ENCODE measurements at places on chromosomes 3 and 15. TPM values are rescaled to one million over a fixed set of nuclear protein-coding genes. Genes with fewer than 3 reads are reported as not detected.

GRCh38 chr3:72959336-72959735 lies 37.3 kb upstream of the PPP4R2 start:
- DNase-seq, result no peak

GRCh38 chr3:123632161-123632655 lies 47.4 kb upstream of the HACD2 start:
- no peak for DNase-seq

- DNase-seq, result no peak
Measured at GRCh38 chr3:177530908-177531307, 333.6 kb upstream of the TBL1XR1 start.

DNA sequence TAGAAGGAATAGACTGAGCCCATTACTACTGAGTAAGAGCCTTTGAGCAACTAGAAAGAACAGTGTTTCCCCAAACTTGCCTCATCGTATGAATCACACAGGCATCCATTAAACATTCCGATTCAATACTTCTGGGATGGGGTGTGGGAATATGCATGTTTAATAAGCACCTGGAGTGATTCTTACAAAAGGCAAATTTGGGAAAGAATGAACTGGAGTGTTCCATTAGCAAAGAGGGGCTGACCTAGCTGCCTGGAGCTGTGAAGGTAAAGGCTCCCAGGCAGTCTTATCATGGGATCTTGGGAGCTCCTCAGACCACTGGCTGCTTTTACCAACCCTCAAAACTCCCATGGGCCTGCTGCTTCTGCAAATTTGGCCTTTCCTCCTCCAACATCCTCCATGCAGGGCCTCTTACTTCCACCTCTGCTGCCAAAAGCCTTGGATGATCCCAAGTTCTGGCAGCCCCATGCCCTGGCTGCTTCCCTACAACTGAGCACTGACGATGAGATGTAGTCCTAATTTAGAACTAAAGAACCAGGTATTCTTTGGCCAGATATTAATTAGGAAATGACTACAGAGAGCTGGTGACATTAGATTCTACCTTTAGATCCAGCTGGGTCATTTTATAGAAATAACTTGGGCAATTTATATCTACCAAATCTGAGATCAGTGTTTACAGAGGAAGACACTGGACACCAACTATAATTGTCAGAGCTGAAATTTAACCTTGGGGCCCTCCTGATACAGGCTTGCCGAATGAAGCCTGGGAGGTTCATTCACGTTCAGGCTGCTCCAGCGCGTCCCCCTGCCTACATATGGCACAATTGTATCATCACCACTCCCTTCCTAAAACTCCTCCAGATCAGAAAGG lies 11.2 kb upstream of the HOMER2 start:
- no peak for DNase-seq

- DNase-seq, result no peak
Measured at GRCh38 chr3:134836921-134837320, 41.9 kb downstream of the EPHB1 start.

DNA sequence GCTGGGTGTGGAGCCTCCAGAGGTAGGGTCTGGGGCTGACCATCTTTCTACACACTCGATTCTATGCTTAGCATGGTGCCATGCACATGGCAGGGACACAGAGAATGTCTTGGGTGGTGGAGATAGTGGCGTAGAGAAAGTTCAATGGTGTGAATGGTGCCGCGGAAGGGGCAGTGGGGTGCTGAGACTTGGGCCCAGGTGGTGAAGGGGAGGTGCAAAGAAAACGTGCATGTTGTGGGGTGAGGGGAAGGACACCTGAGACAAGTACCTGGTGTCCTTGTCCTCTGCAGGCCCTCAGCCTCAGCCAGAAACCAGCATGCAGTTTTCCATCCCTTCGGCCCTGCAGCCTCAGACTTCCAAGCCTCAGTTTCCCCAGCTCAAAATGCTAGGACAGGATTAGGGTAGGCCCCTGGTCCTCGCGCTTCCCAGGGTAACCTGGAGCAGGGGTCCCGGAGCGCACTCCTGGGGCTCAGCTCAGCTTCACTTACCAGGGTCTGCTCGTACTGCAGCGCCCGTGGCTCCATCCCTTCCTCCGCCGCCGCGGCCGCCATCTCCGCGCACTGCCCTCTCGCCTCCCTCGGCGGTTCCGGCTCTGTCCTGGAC lies 375 bp downstream of the CLCN2 start:
- no peak for DNase-seq

- DNase-seq, result no peak
Measured at GRCh38 chr3:100185847-100186246, 71.5 kb upstream of the FILIP1L start.

DNA sequence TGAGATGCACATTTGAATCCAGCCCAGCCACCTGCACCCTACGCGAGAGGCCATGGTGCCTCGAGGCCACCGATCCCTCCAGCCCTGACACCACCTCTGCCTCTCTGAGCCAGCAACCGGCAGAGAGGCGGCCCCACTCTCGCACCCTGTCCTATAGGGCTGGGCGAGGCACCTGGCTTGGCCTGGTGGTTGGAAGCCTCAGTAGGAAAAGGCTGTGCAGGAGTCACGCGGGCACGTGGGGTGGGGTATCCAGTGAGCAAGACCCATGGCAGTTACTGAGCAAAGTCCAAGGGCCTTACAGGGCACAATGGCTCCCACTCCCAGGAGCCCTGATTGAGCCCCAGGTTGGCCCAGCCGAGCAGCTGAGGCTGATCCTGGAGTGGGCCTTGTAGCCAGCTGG lies 12.4 kb upstream of the DUSP7 start:
- no peak for DNase-seq

DNA sequence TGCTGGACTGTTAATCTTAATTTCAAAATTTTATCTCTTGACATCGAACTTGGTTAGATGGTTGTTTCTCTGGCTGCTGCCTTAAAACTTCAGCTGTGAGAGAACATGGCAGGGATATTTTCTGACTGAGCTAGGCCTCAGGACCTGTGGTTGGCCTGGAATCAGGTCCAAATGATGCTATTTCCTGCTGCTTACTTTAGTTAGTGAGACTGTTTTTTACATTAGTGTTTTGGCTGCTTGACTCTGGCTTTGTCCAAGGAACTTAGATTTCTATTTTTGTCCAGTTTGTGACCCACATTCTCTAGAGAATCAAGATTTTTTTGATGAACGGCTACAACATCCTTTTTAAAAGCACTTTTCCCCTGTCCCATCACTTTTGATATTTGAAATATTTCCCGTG lies 497.9 kb upstream of the SGO1 start:
- no peak for DNase-seq

DNA sequence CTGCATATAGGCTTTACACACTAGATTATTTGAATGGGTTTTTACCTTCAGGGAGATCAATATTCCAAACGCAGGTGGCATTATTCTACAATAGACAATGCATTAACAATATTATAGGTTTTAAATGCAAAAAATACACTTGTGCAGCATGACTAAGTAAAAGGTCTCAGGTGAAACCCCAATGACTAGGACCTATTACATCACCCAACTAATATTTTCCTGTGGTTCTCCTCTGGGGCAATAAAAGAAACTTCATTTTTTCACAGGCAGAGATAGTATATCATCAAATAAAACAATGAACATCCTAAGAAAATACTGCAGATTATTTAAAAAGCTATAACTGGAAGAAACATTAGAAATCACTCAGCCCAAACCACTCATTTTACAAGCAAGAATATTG lies 375.3 kb downstream of the ROBO1 start:
- no peak for DNase-seq

DNA sequence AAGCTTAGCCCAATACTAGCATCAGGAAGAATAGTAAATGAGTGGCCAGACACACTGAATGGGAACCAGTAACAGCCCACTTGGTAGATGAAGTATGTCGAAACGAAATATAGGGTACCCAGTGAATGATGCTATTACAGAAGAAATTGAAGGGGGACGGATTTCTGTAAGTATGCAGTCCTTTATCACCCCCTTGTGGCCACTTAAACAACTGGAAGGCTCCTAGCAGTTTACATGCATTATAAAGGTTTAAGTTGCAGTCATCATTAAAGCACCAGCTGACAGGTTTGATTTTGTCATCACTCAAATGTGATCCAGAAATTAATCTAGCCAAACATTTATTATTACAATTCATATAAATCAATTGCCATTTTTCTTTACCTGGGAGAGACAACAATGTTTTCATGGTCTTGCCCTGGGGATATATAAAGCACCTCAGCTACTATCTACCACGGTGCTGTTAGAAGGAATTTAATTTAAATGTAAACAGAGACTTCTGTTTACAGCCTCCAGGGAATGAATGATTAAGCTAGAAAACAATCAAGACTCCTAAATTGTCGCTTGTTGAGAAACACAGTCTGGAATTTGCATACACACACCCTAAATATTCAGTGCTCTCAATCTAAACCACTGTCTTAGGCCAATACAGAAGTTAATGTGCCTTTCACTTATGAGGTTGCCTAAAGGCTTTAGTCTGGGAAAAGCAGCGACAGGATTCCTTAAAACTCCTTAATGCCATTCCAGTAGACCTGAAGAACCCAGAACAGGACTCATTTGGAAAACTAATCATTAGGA lies 7.8 kb downstream of the EIF1B start:
- DNase-seq, result peak; percentile 43

DNA sequence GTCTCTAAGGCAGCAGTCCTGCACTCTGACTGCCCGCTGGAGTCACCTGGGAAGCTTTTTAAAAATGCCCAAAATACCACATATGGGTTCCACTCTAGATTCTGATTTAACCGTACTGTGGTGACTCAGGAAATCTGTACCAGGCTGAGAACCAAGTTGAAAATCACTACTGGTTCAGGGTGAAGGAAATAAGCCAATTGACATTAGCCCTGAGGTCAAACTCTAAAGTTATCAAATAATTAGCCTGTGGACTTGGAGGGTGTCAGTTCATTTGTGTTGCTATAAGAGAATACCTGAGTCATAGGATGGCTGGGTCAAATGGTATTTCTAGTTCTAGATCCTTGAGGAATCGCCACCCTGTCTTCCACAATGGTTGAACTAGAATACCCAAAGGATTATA lies 321.7 kb upstream of the ROPN1 start:
- DNase-seq, result no peak

The RHCG gene
- 0.59 TPM for total RNA-seq

The SGO1 gene
- 16.6 TPM for total RNA-seq

The KIF23 gene
- 60.9 TPM for total RNA-seq

The NANOGP8 gene
- not detected for total RNA-seq

The GOLGA6L10 gene
- 2.2 TPM for total RNA-seq

The CELF6 gene
- 0.32 TPM for total RNA-seq

The OCA2 gene
- 0.81 TPM for total RNA-seq

All from NCI-H460 (cell line).